PC-3 (cell line): ENCODE measurements at places on chromosomes 7 and 10.

DNA sequence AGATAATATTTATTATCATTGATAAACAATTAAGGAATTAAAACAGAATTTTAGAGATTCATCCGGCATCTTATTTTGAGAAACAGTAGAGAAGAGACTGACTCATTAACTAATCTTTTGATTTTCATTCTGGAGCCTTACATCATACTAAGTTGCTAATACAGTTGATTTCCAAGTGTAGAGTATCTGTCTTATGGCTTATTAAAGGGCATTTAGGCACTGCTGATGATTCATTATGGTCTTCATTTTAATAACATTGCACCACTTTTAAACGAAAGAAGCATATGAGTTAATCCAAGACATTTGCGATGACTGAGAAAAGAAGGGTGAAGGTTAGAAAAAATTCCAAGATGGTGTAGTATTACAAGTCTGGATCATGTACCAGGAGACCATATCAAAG is 186.0 kb upstream of the CACNA2D1 start:
- no peak for DNase-seq

GRCh38 chr7:94357076-94357475 is 37.6 kb upstream of the COL1A2 start:
- no peak for DNase-seq

DNA sequence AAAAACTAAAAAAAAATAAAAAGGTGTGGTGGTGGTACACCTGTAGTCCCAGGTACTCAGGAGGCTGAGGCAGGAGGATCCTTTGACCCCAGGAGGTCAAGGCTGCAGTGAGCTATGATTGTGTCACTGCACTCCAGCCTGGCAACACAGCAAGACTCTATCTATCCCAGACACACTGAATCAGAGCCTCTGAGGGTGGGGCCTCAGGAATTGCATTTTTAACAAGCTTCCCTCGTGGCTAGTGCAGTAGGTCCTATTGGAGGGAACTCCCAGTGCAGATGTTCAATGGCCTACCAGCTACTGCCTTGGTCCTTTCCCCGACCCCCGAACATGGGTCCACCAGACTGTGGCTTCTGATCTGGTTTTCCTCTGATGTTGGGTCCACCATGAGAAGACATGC is 14.9 kb downstream of the STRA8 start:
- no peak for DNase-seq

DNA sequence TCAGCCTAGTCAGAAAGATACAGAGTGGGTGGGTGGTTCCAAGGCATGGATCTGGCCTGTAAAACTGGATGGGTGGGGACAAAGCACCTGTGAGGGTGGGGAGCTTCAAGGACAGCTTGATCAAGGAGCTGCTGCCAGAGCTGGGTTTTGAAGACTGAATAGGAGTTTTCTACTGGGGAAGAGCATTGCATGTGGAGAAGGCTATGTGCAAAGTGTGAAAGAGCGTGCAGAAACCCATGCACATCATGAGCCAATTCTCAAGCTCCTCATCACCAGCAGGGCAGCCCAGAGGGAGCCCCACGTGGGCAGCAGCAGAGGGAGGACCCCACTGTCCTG is 58.6 kb downstream of the PDGFA start:
- no peak for DNase-seq

DNA sequence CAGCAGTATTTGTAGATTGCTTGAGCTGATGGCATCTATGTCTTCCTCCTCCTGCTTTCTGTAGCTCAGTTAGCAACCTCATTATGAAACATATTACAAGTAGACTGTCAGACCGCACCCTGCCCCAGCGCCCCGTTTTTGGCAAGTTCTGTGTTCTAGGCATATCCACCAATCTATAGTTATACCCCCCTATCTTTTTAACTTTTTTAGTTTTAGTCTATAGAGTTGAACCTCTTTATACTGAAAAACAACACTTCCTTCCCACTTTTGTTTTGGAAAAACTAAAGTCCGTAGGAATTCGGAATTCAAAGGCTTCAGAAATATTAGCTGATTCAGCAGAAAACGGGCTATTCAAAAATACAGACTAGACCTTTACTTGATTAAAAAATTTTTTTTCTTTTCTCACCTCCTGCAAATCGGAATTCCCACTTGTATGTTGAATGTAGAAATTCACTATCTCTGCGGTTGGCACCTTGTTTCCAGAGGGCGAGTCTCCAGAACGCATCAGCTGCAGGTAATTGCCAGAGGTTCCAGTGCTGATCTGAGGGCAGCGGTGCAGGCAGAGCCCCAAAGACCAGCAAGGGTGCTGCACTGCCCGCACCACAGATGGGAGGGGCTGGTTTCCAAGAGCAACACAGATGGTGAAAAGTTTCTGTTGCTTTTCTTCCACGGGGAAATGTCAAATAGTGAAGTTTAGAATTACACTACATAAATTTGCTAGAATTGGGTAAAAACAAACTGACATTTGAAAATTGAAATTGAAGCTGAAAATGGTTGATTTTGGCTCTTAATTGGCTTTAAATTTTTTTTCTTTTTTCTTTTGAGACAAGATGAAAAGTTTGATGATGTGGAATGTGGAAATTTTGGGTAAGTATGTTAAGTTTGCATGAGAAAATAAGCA is 2.2 kb upstream of the FZD8 start:
- DNase-seq: no peak
